ENCODE measurements at places on chromosomes 11 and 22. TPM values are rescaled to one million over a fixed set of nuclear protein-coding genes. Genes with fewer than 3 reads are reported as not detected.

DNA sequence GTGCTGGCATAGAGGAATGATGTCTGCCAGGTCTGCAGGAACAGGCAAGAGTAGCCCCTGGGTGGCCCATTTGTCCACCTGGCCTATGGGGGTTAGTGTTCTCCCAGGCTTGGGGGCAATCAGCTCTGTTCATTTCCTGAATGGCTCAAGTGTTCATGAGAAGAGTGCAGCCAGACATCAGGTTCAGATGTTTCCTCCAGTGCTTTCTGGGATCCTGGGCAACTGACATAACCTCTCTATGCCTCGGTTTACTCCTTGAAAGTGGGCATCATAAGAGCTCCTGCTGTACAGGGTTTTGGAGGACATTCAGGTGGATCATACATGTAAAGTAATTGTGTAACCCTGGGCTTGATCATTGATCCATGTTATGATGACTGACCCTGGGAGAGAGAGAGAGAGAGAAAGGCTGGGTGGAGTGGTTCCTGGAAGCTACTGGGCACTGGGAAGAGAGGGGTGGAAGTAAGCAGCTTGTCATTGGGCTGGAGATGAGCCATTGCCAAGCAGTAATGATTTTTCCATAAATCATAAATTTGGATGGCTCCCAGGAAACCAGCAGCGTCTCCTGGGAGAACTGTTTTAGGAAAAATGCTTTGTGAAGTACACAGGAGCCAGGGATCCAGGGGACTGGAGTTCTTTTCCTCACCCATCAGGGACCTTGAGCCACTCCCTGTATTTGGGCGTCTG, 30.2 kb upstream of the ACCSL start:
- no peaks in the 10 kb centered on the region for H3K36me3 ChIP-seq
- no peak for DNase-seq
- no peak overlapping the region for H3K27ac ChIP-seq
- H3K27me3 ChIP-seq = no peaks in the 10 kb centered on the region
- no peaks in the 10 kb centered on the region for H3K4me1 ChIP-seq

The RIN1 gene
- 0.78 TPM for total RNA-seq

- no peaks in the 10 kb centered on the region for H3K4me1 ChIP-seq
- DNase-seq = no peak
- H3K27me3 ChIP-seq = no peaks in the 10 kb centered on the region
- H3K36me3 ChIP-seq = no peaks in the 10 kb centered on the region
These were observed 16.6 kb upstream of the BDNF start for GRCh38 chr11:27716835-27717234.

DNA sequence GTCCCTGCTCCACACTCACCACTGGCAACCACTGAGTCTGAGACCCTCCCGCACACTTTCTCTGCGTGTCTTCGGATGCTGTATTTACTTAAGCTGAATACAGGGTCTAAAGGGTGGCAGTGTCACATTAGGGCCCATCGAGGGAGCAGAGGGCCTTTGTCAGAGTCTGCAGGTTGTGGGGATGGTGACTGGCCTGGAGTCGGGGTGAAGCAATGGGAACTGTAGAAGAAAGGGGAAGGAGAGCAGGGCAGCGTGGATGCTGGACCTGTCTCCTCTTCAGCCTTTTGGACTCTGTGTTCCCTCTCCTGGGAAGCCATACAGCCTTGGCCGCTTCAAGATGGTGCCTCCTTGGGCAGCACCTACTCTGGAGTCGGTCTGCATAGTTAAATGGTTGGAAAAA, 61.1 kb downstream of the ZBTB16 start:
- no peak for DNase-seq
- no peaks in the 10 kb centered on the region for H3K4me1 ChIP-seq
- no peak overlapping the region for H3K4me3 ChIP-seq
- H3K27me3 ChIP-seq = no peaks in the 10 kb centered on the region
- H3K27ac ChIP-seq = no peak overlapping the region
- H3K36me3 ChIP-seq = no peaks in the 10 kb centered on the region

GRCh38 chr11:72856551-72857345, 42.5 kb downstream of the ATG16L2 start:
- no peak for DNase-seq
- H3K27ac ChIP-seq = no peak overlapping the region
- H3K4me3 ChIP-seq = no peak overlapping the region
- no peaks in the 10 kb centered on the region for H3K4me1 ChIP-seq
- H3K27me3 ChIP-seq = no peaks in the 10 kb centered on the region

The POU2AF2 gene
- total RNA-seq = not detected

- H3K4me1 ChIP-seq = no peaks in the 10 kb centered on the region
- H3K27ac ChIP-seq = no peak overlapping the region
- DNase-seq = no peak
These were observed 15.0 kb upstream of the GNB1L start for GRCh38 chr22:19869497-19870152.
